ENCODE measurements at places on chromosomes 6 and 20.

DNA sequence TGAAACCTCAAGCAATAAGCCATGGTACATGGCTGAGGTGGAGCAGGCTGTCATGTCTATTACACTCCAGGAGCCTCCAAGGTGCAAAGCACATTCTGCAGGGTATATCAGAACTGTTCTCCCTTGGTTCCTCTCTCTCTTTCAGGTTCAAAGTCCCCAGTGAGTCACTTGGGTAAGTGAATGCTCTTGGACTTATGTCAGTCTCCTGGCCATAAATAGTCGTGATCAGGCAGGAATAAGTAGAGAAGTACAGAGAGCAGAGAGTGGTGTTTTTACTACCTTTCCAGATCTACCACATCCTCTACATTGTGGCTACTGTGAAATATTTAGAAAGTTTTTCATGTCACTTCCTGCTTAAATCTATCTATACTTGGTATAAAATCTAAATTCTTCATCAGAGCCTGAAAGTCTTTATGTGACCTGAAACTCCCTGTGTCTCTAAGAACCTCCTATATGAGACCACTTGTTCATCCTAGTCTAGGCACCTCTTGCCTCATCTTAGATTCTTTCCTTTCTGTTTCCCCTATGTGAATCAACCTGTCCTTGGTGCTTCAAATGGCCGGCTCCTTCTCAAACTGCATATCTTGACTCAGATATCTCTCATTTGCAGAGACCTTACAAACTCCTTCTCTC is 1077.6 kb upstream of the MAP3K7 start:
- no peak for DNase-seq

DNA sequence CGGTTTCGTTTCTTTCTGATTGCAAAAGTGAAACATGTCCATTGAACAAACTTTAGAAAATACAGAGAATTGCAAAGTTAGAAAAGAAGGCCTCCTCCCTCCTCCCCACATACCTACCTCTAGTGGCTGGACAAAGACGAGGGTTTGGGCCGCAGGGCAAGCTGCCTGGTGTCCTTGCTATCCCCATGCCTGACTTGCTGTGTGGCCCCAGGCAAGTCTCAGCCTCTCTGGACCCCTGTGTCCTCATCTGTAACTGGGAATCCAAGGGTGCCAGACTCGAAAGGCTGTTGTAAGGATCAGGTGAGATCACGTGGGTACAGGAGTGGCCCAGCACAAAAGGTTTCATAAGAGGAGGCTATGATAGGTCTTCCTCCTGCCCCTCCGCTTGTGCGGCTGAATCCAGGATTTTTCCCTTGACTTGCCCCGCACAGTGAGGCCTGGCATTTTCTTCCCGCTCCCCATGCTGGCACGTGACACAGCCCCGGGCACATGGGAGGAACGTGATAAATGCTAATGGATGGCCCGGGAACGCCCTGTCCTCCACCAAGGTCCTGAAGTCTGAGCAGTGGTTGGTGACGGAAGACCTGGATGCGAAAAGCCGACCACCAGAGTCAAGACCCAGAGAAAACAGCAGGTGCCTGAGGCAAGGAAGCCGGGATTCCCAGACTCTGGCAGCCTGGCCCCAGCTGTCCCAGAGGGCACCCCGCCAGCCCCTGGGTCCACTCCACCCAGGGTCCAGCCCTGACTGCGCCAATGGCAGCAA is 55.8 kb downstream of the UBE2V1 start:
- DNase-seq: no peak

GRCh38 chr6:131173680-131174079 is 38.4 kb downstream of the AKAP7 start:
- no peak for DNase-seq

GRCh38 chr6:31908791-31909190 is 6.9 kb upstream of the ZBTB12 start:
- DNase-seq: peak; percentile 76

DNA sequence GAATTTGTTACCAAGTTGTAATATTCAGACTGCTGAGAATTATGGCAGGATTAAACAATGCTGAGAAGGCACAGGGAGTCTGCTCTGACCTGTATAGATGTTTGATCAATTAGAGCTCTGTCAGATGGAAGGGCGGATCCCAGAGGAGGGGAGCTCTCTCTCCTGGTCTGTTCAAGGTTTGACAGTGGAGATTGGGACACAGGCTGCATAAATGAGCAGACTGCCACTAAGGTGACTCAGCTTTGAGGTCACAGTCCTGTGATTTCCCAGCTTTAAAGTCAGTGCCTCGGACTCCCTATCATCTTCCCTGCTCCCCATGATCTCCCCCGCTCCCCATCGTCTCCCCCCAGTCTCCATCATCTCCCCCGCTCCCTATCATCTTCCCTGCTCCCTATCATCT is 59.2 kb upstream of the SLC22A23 start:
- peak; percentile 43 for DNase-seq

DNA sequence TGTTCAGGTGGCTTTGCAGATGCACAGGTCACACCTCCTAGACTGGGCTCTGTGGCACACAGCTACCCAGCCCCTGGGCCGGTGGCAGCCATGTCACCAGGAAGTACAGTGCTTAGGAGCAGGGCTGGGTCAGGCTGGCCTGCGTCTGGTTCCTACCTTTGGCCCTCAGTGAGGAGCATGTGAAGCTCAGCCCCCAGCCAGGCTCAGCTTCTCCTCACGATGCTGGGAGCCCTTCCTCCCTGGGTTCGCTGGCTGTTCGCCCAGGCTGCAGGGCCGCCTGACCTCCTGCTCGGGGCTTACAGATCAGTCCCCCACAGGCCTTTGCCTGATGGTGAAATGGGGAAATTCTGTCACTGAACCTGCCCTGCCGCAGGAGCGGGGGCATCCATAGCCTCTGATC is 23.1 kb downstream of the SPATA2 start:
- DNase-seq: no peak

GRCh38 chr20:63106108-63106764 is 99.5 kb upstream of the BHLHE23 start:
- DNase-seq: no peak

DNA sequence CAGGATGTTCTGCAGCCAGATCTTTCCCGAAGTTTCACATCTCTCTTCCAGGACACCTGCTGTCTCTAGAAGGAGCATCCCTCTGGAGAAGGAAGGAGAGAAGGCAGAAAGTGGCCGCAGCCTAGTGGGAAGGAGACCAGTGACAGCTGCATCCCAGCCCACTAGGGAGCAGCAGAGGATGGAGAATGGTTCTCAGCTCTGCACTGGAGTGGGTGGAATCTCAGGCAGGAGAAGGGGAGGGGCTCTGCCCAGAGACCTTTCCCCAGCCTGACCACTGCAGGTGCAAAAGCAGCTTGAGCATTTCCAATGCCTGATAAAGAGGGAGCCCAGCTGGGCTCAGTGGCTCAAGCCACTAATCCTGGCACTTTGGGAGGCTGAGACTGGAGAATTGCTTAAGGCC is 32.3 kb downstream of the NCR2 start:
- peak; percentile 75 for DNase-seq

- DNase-seq: no peak
Measured at GRCh38 chr20:38651154-38651553, 49.5 kb downstream of the ARHGAP40 start.

- DNase-seq: no peak
Measured at GRCh38 chr20:49935746-49936152, 448 bp upstream of the RNF114 start.

Measured in mesenchymal stem cell (in vitro differentiated cells and primary cell).